ENCODE measurements at places on chromosomes 3 and 15.

DNA sequence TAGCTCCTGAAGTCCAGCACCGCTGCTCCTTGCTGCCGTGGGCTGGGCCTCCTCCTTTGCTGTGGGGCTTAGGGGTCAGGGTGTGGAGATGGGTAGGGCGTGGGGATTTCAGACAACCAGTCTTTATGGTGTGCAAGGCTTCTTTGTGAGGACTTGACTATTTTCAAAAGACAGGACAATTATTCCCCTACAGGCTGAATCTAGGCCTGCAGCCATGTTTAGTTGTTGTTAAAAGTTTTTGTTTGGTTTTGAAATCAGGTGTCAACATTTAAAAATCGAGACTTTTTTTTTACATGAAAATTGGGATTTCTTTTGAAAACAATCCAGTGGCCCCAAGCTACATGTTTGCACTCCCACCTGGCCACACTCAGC is 10.6 kb downstream of the RPL32 start:
- no peak for DNase-seq

- DNase-seq = no peak
Measured at GRCh38 chr3:194837457-194838127, 151.9 kb downstream of the FAM43A start.

DNA sequence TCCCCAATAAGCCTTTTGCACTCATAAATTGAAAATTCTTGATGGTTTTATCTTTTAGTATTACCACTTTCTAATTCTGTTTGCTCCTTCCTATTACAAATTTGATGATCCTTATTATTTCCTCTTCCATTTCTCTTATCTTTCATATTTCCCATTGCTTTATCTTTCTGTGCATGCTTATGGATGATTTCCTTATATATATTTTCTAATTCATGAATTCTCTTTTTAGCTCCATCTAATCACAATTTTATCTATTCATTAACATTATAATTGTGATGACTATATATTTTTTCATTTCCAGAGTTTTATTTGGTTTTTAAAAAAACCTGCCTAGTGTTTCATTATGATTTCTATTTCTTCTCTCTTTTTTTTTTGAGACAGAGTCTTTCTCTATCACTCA is 17.9 kb downstream of the FOXL2NB start:
- DNase-seq = no peak

- no peak for DNase-seq
Measured at GRCh38 chr3:136018876-136019275, 53.3 kb downstream of the PPP2R3A start.

- DNase-seq = no peak
Measured at GRCh38 chr3:29412110-29412509, 131.2 kb downstream of the RBMS3 start.

Measured in NCI-H510A treated with DMSO at 0.1 percent for 48 hours (cell line).